WERI-Rb-1 (cell line): ENCODE measurements at places on chromosomes 1 and 21.

GRCh38 chr21:32507342-32507919, 77.9 kb downstream of the TCP10L start:
- DNase-seq: no peak

GRCh38 chr1:61480273-61480935, 244.5 kb downstream of the TM2D1 start:
- DNase-seq: no peak

GRCh38 chr21:44527983-44528633, 11.9 kb downstream of the KRTAP10-1 start:
- DNase-seq: peak; percentile 5

GRCh38 chr1:15358565-15359133, 51.0 kb upstream of the EFHD2 start:
- no peak for DNase-seq

- DNase-seq: no peak
Measured at GRCh38 chr21:36524477-36524876, 44.6 kb upstream of the CLDN14 start.

DNA sequence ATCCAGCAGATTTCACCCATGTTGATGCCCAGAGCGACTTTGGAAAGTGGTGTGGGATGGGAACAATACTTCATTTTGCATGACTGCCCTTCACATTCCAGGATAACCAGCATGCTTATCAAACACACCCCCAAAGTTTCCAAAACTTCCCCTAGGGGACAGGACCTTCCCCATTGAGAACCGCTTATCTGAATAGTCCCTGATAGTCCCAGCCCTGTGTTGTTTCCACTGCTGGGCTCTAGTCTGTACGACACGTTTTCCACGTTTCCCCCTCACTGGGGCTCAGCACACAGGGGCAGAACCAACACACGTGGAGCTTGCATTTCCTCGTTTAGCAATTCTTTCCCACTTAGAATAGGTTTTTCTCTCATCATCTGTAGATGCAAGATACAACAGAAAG, 61.0 kb downstream of the BACE2 start:
- no peak for DNase-seq

- DNase-seq: no peak
Measured at GRCh38 chr1:77063118-77063517, 156.1 kb downstream of the PIGK start.

- no peak for DNase-seq
Measured at GRCh38 chr1:1433804-1434130, 1.7 kb upstream of the VWA1 start.

GRCh38 chr21:26049803-26050202, 120.8 kb downstream of the APP start:
- DNase-seq: no peak

GRCh38 chr1:183239220-183239742, 53.2 kb downstream of the LAMC2 start:
- no peak for DNase-seq

GRCh38 chr21:16239659-16240265, 510.0 kb downstream of the USP25 start:
- DNase-seq: no peak

DNA sequence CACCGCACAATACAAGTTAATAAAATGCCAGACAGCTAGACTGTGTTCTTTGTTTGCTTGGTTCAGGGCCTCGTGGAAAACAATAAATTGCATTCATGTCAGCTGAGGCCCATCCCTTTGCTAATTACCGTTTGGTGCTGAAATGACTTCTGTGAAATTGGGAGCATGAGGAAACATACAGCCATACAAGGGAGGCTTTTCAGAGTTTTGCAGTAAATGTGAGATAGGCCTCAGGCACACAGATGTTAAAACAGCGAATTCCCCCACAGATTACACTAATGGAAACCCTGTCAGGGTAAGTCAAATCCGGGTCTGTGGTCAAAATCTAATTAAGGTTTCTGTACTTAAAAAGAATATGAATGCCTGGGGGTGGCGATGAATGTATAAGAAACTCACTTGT, 173.5 kb upstream of the LMO4 start:
- DNase-seq: no peak

DNA sequence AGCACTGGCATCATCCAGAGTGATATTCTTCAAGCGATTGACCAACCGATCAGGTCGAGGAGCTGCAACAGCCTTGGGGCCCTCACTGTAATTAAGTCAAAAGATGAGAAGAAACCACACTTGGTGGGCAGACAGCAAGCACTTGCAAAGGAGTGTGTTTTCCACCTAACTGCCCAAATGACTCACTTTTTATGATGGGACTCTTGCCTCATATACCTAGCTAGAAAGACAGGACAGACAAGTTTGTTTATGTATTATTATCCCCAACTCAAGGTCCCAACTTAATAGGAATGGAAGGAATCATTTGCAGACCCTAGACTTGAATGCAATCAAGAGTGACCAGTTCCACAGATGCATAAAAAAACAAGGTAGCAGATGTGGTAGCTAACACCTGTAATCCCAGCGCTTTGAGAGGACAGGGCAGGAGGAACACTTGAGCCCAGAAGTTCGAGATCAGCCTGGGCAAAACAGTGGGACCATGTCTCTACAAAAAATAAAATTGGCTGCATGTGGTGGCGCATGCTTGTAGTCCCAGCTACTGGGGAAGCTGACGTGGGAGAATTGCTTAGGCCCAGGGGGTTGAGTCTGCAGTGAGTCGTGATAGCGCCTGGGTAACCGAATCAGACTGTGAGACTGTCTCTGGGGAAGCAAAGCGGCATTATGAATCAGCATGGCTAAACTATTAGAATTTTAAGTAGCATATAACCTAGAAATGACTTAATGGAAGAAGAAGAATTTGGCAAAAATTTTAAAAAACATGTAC, 2.3 kb upstream of the NRAS start:
- no peak for DNase-seq

GRCh38 chr1:204569478-204569877, 53.3 kb downstream of the MDM4 start:
- no peak for DNase-seq

GRCh38 chr1:14570514-14570913, 28.0 kb upstream of the KAZN start:
- DNase-seq: no peak

GRCh38 chr1:12601700-12602658, 16.0 kb downstream of the DHRS3 start:
- no peak for DNase-seq

- DNase-seq: no peak
Measured at GRCh38 chr1:173101589-173101988, 50.8 kb upstream of the TNFSF18 start.

DNA sequence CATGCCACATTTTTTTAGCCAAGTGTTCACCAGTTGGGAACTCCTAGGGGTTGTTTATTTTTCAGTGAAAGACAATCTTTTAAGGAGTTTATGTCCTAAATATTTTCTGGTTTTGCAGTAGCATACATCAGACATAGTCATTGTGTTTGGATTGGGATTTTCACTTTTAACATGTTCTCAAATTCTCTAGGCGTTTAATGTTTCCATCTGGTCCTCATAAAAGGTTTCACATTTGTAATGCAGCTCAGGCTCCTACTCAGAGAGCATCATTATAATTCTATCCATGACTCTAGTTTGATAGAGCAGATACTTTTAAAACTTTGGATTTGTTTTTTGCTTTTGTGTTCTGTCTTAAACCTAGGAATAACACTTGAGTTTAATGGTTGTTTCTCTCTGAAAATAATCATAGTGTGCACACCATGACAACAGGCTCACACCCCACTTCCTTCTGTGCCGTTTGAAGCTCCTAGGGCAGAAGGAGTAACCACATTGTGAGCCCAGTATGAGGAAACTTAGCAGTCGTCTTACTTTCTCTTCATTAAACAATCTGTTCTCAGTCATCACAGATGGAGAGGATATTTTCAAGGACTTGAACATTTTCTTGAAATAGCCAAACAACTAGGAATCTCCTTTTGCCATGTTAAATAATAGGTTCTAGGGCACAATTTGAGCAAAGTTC, 219.6 kb downstream of the PDE4B start:
- DNase-seq: no peak

DNA sequence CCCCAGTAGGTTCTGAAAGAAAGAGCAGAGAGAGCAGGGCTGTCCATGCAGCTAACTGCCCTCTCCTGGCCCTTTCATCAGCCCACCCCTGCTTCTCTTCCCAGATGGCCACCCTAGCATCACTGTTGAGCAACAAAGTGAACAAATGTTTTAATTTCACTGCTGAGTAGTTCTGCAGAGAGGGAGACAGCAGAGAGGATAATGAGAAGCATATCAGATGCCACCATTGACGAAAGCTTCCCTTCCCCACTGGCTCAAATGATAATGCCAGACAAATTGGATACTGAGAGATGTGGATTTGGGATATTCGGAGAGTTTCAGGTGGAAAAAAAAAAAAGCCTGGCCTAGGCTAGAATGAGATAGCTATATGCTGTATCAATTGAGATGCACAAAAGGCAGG, 46.8 kb downstream of the ZBTB40 start:
- no peak for DNase-seq

GRCh38 chr21:19842601-19843000, 1155.6 kb upstream of the NCAM2 start:
- DNase-seq: no peak

GRCh38 chr1:19644681-19645410, 735 bp downstream of the NBL1 start:
- peak; percentile 24 for DNase-seq

DNA sequence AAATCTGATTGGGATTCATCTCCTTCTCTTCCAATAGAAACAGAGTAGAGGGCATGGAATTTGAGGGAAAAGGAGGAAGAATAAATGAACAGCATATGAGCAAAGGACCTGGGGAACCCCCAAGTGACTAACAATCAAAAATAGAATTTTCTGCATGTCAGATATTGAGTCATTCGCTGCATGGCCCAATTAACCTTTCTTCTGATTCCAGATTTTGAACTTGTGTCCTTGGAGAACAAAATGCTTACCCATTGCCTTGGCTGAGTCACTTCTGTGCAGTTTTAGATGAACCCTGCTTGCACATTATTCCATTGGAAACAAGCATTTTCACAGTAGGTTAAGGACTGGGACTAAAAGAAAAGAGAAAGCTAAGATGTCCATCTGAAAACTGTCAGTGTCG, 390.5 kb downstream of the ST6GALNAC3 start:
- DNase-seq: no peak

DNA sequence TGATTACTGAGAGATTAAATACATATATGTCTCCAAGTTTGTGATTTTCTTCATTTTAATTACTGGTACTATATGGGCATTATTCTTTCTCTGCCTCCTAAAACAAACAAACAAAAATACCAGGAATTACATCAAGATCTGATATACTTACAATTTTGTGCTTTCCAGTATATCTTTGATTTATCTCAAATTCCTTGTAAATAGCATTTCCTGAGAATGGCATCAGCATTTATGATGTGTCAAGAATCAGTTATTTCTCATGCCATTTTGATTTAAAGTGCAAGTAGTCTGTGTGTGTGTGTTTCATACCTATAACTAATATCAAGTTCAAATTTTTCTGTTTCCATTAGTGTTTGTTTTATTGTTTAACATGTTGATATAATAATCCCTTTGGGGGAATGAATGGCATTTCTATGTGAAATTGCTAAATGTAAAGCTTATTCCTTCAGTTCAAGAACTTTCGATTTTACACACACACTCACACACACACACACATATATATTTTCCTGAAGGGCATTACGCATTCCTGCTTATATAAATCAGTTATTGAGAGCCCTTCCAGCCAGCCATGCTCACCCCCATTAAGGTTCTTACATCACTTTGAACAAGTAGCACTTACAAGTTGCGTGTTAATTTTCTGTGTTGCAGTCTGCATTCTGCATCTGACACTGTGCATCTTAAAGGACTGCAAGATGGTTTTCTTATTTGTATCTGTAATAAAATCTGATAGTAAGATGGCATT, 102.7 kb downstream of the NEK7 start:
- no peak for DNase-seq

DNA sequence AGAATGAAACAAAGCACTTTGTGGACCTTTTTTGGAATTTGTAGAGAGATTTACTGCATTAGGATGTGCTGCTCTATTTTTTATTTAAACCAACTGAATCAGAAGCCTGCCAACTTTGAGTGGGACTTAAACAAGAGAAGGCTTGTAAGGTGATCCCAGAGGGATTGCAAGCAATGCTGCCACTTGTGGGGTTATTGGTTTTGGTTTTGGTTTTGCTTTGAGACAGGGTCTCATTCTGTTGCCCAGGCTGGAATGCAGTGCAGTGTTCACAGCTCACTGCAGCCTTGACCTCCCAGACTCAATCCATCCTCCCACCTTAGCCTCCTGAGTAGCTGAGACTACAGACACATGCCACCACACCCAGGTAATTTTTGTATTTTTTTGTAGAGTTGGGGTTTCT, 32.2 kb upstream of the GNG5 start:
- DNase-seq: no peak

DNA sequence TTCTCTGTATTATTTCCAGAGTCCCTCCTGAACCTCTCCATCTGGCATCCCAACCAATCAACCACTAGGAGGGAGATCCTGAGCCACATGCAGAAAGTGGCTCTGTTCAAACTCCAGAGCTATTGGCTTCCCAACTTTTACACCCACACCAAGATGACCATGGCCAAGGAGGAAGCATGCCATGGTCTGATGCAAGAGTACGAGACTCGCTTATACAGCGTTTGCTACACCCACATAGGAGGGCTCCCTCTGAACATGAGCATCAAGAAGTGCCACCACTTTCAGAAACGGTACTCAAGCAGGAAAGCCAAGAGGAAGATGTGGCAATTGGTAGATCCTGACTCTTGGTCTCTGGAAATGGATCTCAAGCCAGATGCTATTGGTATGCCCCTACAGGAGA, 23.6 kb downstream of the RGSL1 start:
- no peak for DNase-seq

DNA sequence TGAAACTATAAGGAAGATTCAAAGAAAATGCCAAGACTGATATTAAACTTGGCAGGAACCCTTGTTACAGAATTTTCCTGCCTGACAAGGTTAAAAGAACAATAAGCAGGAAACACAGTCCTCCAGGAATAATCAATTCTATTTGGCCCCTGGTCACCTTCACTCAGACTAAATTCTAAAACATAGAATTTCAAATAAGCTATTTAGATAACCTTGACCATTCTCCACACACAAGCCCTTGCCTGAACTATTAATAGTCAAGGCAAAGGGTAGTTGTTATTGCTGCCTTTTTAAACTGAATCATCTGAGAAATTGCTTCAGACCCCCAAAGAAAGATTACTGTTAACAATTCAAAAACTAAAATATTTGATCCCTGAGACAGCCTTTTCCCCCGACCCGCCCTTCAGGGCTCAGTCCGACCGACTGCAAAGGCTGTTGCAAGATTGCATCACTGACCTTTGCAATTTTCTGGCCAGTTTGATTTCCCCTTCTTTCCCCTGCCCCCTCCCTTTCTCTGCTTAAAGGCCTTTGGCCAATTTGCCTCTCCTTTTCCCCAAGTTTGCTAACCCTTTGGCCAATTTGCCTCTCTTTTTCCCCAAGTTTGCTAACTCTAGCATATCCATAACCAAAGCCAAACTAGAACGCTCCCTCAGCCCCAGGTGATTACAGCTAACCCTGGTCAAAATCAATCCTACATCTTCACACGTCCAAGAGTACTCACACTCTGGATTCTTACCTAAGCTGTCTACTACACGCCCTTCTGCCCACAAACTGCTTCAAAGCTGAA, 1.4 kb upstream of the G0S2 start:
- no peak for DNase-seq
